ENCODE measurements at places on chromosomes 12 and 14. TPM values are rescaled to one million over a fixed set of nuclear protein-coding genes. Genes with fewer than 3 reads are reported as not detected.
A peak's percentile ranks its signal among the peaks of the same experiment; 100 is the strongest.

Gene NYNRIN
- polyA plus RNA-seq = 0.04 TPM

DNA sequence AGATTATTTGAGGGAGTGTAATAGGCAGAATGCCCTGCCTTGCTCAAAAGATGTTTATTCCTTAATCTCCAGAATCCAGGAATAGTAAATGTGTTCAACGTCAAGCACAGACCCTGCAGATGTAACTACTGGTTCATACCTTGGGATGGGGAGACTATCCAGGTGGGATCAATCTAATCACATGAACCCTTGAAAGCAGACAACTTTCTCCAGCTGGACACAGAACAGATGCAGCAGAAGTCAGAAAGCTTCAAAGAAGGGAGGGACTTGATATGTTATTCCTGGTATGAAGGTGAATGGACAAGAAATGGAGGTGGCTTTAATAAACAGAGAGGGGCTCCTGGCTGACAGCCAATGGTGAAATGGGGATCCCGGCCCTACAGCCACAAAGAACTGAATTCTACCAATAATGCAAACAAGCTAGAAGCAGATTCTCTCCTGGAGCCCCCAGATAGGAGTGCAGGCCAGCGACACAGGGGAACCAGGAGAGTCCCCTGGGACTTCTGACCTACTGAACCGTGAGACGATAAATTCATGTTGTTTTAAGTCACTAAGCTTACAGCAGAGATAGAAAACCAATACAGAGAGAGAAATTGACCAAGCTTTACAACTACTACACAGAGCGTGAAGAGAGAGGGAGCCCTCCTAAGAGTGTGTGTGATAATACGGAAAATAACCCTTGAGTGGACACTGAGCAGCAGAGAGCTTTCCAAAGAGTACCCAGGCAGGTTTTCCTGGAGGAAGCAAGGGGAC lies 133.5 kb upstream of the TMEM132C start:
- H3K36me3 ChIP-seq = no peaks in the 10 kb centered on the region
- no peak for DNase-seq
- no peaks in the 10 kb centered on the region for H3K4me1 ChIP-seq

DNA sequence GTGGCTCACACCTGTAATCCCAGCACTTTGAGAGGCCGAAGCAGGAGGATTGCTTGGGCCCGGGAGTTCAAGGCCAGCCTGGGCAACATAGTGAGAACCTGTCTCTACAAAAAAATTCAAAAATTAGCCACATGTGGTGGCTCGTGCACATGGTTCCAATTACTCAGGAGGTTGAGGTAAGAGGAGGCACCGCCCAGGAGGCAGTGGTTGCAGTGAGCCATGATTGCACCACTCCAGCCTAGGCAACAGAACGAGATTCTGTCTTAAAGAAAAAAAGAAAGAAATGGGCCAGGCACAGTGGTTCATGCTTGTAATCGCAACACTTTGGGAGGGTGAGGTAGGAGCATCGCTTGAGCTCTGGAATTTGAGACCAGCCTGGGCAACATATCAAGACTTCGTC lies 33.5 kb downstream of the MAP1LC3B2 start:
- no peaks in the 10 kb centered on the region for H3K27me3 ChIP-seq
- H3K4me3 ChIP-seq = no peak overlapping the region
- DNase-seq = no peak
- H3K36me3 ChIP-seq = no peaks in the 10 kb centered on the region
- no peak overlapping the region for H3K27ac ChIP-seq

GRCh38 chr14:22886500-22887259 lies 3.7 kb downstream of the REM2 start:
- peak overlapping the region; percentile 67 for H3K4me3 ChIP-seq
- H3K27ac ChIP-seq = peak overlapping the region; percentile 94
- H3K4me1 ChIP-seq = peaks cover 83% of the 10 kb centered on the region
- no peaks in the 10 kb centered on the region for H3K36me3 ChIP-seq
- no peaks in the 10 kb centered on the region for H3K27me3 ChIP-seq

Gene GPR132
- polyA plus RNA-seq = 38.6 TPM

Gene CYP46A1
- polyA plus RNA-seq = 0.16 TPM

DNA sequence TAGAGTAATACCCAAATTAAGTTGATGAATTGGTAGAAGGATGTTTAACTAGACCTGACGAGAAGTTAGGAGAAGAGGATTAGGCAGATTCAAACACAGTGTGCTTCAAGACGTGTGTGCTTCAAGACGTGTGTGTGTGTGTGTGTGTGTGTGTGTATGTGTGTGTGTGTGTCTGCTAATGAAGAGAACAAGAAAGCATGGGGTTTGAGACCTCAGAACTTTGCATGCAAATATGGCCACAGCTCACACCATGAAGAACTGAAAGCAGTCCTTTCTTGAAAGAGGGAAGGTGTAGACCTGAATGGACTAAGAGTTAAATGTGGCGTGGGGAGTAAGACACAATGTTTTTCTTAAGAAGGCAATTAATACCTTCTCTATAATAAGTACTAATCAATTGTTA lies 32.5 kb upstream of the SSPN start:
- H3K36me3 ChIP-seq = no peaks in the 10 kb centered on the region
- no peak overlapping the region for H3K4me3 ChIP-seq
- DNase-seq = peak; percentile 60
- no peaks in the 10 kb centered on the region for H3K27me3 ChIP-seq
- H3K4me1 ChIP-seq = peaks cover 53% of the 10 kb centered on the region

- DNase-seq = no peak
- no peak overlapping the region for H3K4me3 ChIP-seq
- H3K4me1 ChIP-seq = no peaks in the 10 kb centered on the region
- H3K36me3 ChIP-seq = no peaks in the 10 kb centered on the region
- no peak overlapping the region for H3K27ac ChIP-seq
- no peaks in the 10 kb centered on the region for H3K27me3 ChIP-seq
Measured at GRCh38 chr14:105118646-105119407, 49.7 kb downstream of the JAG2 start.

Data from B cell (primary cell).